ENCODE measurements at places on chromosomes 3 and 15.

DNA sequence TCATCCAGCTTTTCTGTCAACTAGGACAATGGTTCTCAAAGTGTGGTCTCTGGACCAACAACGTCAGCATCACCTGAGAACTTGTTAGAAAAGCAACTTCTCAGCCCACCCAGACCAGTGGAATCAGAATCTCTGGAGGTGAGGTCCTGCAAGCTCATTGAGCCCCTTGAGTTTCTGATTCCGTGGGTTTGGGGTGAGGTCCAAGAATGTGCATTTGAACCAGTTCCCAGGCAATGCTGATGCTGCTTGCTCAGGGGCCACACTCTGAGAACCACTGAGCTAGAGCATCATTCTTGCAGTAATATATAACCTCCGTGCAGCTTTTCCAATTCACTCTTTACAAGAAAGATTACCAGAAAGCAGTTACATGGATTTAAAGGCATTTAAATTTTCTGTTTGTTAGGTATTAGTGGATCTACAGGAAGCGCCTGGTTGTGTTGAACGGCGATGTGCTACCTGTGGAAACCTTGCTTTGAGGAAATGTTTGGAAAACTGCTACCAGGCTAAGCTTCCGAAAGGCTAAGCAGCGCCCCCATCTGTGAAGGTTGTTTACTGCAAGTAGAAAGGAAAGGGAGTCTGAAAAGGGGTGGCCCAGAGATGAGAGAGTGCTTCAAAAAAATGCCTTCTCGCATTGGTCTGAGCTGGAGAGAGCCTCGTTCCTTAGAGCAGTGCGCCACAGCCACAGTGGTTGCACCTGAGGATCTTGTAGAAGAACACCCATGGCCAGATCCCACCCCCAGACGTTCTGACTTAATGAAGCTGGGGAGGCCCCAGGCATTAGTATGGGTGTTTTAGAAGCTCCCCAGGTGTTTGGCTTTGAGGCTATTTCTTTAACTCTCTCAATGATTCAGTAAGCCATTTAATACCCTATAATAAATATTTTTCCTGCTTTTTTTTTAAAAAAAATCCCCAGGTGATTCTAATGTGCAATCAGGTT lies 50.0 kb downstream of the RLBP1 start:
- no peak overlapping the region for H3K4me3 ChIP-seq
- H3K27me3 ChIP-seq: no peaks in the 10 kb centered on the region
- H3K27ac ChIP-seq: peak overlapping the region; percentile 32
- peaks cover 7% of the 10 kb centered on the region for H3K4me1 ChIP-seq
- H3K36me3 ChIP-seq: no peaks in the 10 kb centered on the region

DNA sequence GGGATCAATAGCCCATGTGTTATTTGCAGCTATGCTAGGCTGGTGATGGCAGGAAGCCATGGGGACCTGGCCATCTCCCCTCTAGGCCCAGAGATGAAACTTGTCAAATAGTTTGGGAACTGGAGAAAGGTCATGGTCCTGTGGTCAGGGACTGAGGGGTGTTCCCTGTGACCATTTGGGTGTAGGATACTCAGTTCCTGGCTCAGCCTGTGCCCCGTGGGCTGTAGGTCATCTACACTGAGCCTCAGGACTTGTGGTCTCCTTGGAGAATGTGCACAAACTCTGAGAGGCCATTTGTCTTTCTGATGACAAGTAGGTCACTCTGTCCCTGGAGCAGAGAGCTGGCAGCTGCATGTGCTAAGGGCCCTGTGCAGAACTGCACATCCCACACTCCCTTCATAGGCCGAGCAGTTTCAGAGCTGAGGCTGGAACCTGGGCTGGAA lies 17.5 kb downstream of the GASK1A start:
- no peak overlapping the region for H3K27ac ChIP-seq
- H3K27me3 ChIP-seq: no peaks in the 10 kb centered on the region
- no peaks in the 10 kb centered on the region for H3K36me3 ChIP-seq
- H3K4me1 ChIP-seq: peaks cover 5% of the 10 kb centered on the region
- no peak for DNase-seq

DNA sequence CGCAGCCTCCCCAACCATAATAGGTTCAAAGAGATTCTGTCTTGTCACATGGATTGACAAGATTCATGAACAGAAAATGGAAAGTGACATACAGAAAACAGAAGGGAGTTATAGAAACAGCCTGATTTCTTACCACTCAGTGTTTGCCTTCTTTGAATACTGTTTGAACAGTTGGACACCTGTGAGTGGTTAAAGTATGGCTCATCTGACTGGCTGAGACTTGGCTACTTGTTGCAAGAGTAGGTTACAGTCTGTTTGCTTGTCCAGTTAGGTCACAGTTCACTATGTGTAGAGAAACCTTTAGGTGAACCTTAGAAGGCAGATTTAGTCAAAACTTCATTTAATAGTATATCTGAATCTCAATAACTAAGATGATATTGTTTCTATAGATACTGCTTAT lies 1003.9 kb upstream of the EPHA6 start:
- no peaks in the 10 kb centered on the region for H3K27me3 ChIP-seq
- DNase-seq: no peak
- no peak overlapping the region for H3K4me3 ChIP-seq
- no peak overlapping the region for H3K27ac ChIP-seq
- H3K4me1 ChIP-seq: peaks cover 6% of the 10 kb centered on the region
- no peaks in the 10 kb centered on the region for H3K36me3 ChIP-seq

- H3K27ac ChIP-seq: no peak overlapping the region
- H3K36me3 ChIP-seq: no peaks in the 10 kb centered on the region
- no peak for DNase-seq
- H3K27me3 ChIP-seq: no peaks in the 10 kb centered on the region
- peaks cover 46% of the 10 kb centered on the region for H3K4me1 ChIP-seq
- H3K4me3 ChIP-seq: no peak overlapping the region
Observed at GRCh38 chr3:176798680-176799079, 398.6 kb downstream of the TBL1XR1 start.

DNA sequence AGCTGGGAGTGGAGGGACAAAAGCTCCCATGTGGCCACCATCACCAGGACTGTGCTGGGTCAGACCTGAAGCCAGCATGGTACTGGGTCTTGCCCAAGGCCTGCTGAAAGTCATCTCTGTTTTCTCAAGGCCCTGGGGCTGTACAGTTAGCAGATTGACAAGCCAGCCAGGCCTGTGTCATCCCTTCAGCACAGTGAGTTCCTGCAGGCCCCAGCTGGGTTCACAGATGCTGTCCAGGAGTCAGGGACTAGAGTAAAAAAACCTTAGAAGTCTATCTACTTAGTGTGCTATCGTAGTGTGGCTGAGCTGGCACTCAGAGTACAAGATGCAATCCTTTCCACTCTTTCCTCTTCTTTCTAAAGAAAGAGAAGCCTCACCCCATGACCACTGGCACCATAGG lies 246.0 kb upstream of the NAALADL2 start:
- no peak for DNase-seq
- H3K36me3 ChIP-seq: peaks cover 11% of the 10 kb centered on the region
- no peak overlapping the region for H3K27ac ChIP-seq
- H3K4me3 ChIP-seq: no peak overlapping the region
- peaks cover 5% of the 10 kb centered on the region for H3K4me1 ChIP-seq

DNA sequence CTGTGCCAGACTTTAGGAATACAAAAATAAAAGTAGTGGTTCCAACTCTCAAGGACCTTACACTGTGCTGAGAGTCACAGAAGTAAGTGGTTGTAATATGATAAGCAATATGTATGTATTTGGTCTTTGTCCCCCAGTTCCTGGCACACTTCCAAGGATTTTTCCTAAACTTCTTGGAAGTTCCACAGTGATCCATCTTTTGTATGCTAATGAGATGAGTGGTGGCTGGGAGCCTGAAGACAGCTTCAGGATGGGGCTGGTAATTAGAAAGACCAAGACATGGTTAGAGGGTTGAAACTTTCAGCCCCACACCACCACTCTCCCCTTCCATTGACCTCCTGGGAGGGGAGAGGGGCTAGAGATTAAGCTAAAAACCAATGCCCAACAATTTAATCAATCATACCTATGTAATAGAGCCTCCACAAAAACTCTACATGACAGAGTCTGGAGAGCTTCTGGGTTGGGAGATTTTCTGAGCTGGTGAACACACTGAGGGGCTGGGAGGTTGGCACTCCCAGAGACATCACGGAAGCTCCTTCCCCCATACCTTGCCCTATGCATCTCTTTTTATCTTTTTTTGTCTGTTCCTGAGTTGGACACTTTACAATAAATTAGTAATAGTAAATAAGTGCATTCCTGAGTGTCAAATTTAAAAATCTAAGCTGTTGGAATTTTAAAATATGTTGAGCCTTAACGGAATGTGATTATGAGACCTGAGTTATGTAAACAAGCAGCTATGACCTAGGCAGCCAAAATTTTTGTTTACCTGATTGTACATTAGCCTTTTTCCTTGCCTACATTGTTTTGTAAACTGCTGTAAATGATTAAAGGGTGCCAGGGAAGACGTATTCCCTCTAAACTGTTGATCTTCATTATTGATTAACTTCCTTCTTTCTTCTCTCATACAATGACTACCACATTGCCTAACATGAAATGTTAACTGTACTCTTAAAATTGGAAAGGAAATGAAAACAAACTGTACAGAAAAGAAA lies 24.3 kb downstream of the CD200R1L start:
- no peak overlapping the region for H3K27ac ChIP-seq
- peaks cover 3% of the 10 kb centered on the region for H3K36me3 ChIP-seq
- H3K4me3 ChIP-seq: no peak overlapping the region
- no peak for DNase-seq
- H3K4me1 ChIP-seq: peaks cover 11% of the 10 kb centered on the region

GRCh38 chr3:98038876-98039275 lies 3.8 kb upstream of the GABRR3 start:
- peaks cover 11% of the 10 kb centered on the region for H3K36me3 ChIP-seq
- H3K4me3 ChIP-seq: peak overlapping the region; percentile 92
- no peak overlapping the region for H3K27ac ChIP-seq
- no peaks in the 10 kb centered on the region for H3K27me3 ChIP-seq

DNA sequence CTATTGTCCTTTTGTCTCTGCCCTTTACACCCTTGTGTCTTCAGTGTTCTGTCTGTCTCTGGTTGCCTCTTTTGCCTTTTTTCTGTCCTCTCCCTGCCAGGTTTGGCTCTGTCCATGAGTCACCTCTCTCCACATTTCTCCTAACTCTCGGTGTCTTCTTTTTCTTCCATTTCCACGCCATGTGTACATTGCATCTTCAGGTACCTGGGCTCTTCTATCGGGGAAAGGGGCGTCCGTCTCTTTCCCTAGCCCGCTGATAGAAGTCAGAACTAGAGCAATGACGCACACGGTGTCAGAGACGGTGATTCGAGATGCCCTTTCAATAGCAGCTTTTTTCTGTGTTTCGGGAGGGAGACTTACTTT lies 641 bp downstream of the OPA1 start:
- peak overlapping the region; percentile 95 for H3K4me3 ChIP-seq
- DNase-seq: no peak
- H3K27ac ChIP-seq: peak overlapping the region; percentile 80

- no peaks in the 10 kb centered on the region for H3K36me3 ChIP-seq
- DNase-seq: no peak
- H3K27ac ChIP-seq: no peak overlapping the region
- no peaks in the 10 kb centered on the region for H3K27me3 ChIP-seq
- no peak overlapping the region for H3K4me3 ChIP-seq
- peaks cover 57% of the 10 kb centered on the region for H3K4me1 ChIP-seq
Observed at GRCh38 chr15:41777421-41777973, 3.2 kb downstream of the MAPKBP1 start.

DNA sequence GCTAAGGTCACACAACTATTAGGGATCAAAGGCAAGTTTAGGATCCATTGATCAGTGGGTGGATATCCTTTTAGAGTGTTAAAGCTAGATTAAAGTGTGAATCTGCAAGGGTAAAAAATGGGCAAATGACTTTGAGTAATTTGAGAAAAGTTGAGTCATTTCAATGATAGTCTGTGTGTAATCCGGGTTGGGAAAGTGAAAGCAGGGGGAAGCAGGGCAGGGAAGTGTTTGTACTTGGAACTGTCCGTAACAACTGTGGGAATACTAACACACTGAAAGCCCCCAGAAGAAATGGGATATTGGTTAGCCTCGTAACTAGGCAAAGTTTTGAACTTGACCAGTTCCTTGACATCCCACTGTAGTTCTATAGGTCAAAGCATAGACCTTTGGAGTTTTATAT lies 187.2 kb upstream of the SLITRK3 start:
- H3K4me1 ChIP-seq: no peaks in the 10 kb centered on the region
- no peaks in the 10 kb centered on the region for H3K36me3 ChIP-seq
- no peak overlapping the region for H3K4me3 ChIP-seq
- no peaks in the 10 kb centered on the region for H3K27me3 ChIP-seq

GRCh38 chr3:122967356-122967755 lies 60.2 kb downstream of the SEMA5B start:
- DNase-seq: no peak
- H3K27ac ChIP-seq: no peak overlapping the region
- H3K4me3 ChIP-seq: no peak overlapping the region
- peaks cover 14% of the 10 kb centered on the region for H3K4me1 ChIP-seq
- no peaks in the 10 kb centered on the region for H3K36me3 ChIP-seq
- H3K27me3 ChIP-seq: no peaks in the 10 kb centered on the region

DNA sequence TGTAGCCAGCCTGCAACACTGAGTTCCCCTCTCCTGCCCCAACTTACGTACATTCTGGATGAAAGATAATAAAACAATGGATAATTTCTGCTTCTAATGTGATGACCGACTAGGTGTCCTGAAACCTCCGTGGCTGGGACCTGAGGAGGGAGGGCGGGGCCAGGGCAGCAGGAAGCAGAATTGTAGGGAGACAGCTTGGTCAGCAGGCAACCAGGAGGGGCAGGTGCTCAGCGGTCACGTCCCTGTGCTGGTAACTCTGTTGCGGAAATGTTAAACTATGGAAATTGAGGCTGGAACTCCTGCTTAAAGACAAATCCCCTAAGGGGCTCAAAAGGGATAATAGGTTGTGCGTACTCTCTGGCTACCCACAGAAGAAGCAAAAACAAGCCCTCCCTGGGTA lies 30.4 kb downstream of the SLC6A20 start:
- no peak for DNase-seq
- no peak overlapping the region for H3K27ac ChIP-seq
- peaks cover 8% of the 10 kb centered on the region for H3K36me3 ChIP-seq
- peaks cover 11% of the 10 kb centered on the region for H3K4me1 ChIP-seq
- peaks cover 6% of the 10 kb centered on the region for H3K27me3 ChIP-seq

GRCh38 chr3:42116466-42116865 lies 25.3 kb downstream of the TRAK1 start:
- no peak overlapping the region for H3K27ac ChIP-seq
- H3K4me3 ChIP-seq: no peak overlapping the region
- H3K4me1 ChIP-seq: peaks cover 24% of the 10 kb centered on the region
- H3K36me3 ChIP-seq: no peaks in the 10 kb centered on the region
- DNase-seq: no peak

DNA sequence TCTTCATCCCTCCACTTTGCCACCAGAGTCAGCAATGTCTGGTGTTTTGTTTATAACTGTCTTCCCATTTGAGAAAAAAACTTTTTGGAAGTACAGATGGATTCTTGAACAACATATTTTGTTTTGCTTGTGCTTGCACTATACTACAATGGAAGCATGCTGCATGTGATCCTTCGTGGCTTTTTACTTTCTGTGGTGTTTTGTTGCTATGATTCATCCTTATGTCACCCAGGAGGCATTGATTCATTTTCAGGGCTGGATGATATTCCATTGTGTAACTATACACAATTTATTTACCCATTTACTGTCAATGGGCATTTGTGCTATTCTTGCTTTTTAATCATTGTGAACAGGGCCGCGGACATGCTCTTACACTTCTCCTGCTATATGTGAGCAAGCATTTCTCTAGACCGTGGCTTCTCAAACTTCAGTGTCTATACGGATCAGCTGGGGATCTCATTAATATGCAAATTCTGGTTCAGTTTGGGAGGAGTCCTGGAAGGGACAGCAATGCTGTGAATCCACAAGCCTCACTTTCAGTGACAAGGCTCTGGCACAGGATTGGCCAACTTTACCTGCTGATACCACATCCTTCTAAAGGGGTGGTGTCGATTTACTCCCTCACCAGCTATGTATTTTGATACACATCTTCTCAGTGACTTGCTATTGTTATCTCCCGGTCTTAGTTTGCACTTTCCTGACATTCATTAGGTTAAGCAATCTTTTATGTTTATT lies 65.9 kb downstream of the POLR2M start:
- H3K4me3 ChIP-seq: no peak overlapping the region
- DNase-seq: no peak
- peaks cover 15% of the 10 kb centered on the region for H3K4me1 ChIP-seq
- H3K27ac ChIP-seq: no peak overlapping the region

Measured in WTC11 (cell line).